ENCODE measurements at places on chromosomes 2 and 18.

DNA sequence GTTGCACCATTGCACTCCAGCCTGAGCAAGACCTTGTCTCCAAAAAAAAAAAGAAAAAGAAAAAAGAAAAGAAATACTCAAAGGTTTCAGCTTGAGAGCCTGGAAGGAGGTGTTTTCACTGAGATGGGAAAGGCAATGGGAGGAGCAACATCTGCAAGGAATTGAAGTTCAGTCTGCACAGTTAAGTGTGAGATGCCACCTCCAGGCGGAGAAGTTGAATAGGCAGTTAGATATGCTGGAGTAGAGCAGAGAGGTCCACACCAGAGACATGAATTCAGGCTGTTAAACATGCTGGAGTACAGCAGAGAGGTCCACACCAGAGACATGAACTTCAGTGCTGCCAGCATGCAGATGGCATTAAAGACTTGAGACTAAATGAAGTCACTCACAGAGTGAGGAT is 41.4 kb upstream of the DTNB start:
- no peak for DNase-seq

- no peak for DNase-seq
Observed at GRCh38 chr2:237051861-237052260, 33.8 kb upstream of the COPS8 start.

DNA sequence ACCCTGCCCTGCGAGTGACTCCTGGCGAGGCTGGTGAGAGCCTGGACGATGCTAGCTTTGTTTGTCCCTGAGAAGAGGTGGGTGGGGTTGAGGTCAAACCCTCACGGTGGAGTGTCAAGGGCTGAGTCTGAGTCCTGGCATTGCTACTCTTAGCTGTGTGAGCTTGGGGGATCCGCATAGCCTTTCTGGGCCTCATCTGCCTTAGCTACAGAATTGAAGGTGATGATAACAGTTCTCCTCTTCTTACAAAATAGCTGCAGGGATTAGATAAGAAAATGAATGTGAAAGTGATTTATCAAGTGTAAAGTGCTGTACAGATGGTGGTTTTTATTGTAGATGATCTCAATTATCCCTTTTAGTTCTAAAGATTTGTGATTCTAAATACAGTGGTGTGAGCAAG is 144.6 kb downstream of the LPIN1 start:
- no peak for DNase-seq

DNA sequence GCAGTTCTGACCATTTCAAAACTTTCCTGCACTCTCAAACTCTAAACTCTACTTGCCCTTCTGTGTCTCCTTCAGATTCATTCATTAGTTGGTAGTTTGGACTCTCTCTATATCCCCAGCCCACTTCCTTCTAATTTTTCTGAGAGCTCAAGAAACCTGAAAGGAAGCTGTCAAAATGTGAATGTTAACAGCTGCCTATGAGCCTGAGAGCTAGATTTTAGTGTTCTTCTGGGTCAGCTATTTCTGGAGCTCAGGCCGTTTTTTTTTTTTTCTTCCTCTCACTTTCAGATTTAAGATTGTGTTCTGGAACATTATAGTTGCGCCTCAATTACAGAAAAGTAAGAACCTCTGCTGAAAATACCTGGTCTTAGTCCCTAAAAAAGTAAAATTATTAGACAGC is 73.1 kb downstream of the RTN4 start:
- DNase-seq, result no peak

GRCh38 chr2:197908990-197909776 is 104.8 kb downstream of the PLCL1 start:
- no peak for DNase-seq

DNA sequence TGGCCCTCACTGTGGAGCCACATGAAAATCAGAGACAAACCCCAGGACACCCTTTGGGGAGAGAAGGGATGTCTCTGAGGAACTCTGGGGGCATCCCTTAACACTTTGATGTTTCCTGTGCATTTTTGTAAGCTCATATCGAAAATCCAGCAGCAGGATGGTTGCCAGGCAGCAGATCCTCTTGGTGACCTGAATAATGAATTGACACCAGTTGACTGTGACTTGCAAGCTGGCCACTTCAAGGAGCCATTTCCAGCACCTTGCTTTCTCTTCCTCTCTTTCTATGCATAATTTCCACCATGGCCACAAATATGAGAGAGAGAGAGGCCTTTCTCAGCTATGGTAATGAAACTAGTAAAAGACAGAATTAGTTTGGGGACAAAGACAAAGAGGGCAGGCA is 91.7 kb downstream of the NRP2 start:
- DNase-seq, result no peak

GRCh38 chr2:222169346-222169745 is 129.5 kb downstream of the PAX3 start:
- no peak for DNase-seq

DNA sequence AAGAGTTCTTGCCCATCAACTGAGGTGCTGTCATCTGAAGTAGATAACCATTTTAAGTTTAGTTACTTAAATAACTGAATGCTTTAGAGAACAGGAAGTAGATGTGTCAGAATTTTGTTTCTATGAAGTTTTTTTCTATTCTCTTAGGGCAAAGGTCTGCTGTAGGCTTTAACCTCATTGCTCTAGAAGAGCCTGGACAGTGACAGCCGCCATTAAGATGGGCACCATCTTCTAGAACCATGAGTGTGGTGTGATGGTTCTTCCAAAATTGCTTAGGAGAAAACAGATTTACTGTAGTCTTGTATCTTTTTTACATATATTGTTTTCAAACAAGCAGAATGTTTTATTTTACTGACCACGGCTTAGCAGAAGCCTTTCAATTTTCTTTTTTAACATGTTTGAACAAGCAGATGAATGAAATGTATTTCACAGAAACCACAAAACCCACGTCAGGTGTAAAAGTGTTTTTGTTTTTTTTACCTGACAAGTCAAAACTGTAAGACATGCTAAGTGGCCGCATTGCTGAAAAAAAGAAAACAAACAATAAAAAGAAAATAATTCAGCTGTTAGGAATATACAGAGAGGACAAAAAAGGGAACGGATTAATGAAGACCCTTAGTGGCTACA is 77.9 kb downstream of the PRELID3A start:
- DNase-seq, result no peak

DNA sequence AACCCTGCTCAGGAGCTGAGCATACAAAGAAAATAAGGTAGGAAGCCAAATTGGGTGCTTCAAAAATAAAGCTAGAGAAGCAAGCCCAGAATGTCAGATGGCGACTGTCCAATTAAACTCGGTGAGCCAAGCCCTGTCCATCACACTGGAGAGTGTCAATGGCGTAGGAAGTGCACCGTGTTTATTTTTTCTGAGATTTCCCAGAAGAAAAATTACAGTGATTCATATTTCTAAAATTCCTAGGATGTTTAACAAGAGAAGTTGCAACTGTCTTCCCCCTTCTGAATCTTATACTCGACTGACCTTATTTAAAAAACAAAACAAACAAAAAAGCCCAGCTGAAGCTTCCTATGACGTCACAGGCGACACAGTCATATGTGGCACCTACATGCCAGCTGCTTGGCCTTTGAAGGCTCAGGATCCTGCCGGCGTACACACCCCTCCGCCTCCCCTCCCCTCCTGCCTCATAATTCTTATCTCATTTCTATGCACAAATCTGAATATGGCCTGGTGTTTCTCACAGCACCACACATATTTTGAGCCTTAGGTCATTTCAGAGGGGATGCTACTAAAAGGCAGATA is 60.8 kb downstream of the MBP start:
- DNase-seq, result peak; percentile 61

GRCh38 chr18:37653618-37654017 is 88.0 kb upstream of the CELF4 start:
- DNase-seq, result no peak

- DNase-seq, result no peak
Observed at GRCh38 chr2:127707890-127708648, 6.8 kb downstream of the SFT2D3 start.

GRCh38 chr2:36441816-36442215 is 86.2 kb downstream of the CRIM1 start:
- DNase-seq, result no peak

DNA sequence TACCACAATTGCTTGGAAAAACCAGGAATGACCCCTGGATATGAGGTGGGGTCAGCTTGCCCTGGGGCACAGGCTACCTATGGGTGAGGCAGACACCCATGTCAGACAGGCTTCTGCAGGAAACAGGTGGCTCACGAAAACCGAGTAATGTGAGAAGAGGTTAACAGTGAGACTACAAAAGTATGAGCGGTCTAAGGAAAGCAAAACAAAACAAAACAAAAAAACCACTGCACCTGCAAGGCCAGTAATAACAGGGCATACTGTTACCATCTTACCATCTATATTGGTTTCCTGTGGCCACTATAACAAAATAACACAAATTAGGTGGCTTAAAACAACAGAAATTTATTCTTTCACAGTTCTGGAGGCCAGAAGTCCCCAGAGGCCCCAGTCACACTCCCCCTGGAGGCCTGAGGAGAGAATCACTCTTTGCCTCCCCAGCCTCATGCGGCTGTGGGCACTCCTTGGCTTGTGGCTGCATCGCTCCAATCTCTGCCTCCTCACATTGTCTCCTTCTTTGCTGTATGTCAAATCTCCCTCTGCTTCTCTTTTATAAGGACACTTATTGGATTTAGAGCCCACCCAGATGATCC is 86.6 kb upstream of the EPC2 start:
- DNase-seq, result no peak
